ENCODE measurements at places on chromosomes 11 and 22. TPM values are rescaled to one million over a fixed set of nuclear protein-coding genes. Genes with fewer than 3 reads are reported as not detected.

GRCh38 chr11:60252213-60253108 is 9.5 kb upstream of the MS4A4E start:
- no peaks in the 10 kb centered on the region for H3K27me3 ChIP-seq
- H3K36me3 ChIP-seq = no peaks in the 10 kb centered on the region
- no peak for DNase-seq

GRCh38 chr11:126898802-126899201 is 101.8 kb downstream of the KIRREL3 start:
- no peak overlapping the region for H3K4me3 ChIP-seq
- no peak overlapping the region for H3K27ac ChIP-seq
- H3K4me1 ChIP-seq = no peaks in the 10 kb centered on the region
- no peaks in the 10 kb centered on the region for H3K27me3 ChIP-seq
- H3K36me3 ChIP-seq = no peaks in the 10 kb centered on the region

The OR2D2 gene
- polyA plus RNA-seq = not detected

The SHISAL1 gene
- 0.11 TPM for polyA plus RNA-seq

DNA sequence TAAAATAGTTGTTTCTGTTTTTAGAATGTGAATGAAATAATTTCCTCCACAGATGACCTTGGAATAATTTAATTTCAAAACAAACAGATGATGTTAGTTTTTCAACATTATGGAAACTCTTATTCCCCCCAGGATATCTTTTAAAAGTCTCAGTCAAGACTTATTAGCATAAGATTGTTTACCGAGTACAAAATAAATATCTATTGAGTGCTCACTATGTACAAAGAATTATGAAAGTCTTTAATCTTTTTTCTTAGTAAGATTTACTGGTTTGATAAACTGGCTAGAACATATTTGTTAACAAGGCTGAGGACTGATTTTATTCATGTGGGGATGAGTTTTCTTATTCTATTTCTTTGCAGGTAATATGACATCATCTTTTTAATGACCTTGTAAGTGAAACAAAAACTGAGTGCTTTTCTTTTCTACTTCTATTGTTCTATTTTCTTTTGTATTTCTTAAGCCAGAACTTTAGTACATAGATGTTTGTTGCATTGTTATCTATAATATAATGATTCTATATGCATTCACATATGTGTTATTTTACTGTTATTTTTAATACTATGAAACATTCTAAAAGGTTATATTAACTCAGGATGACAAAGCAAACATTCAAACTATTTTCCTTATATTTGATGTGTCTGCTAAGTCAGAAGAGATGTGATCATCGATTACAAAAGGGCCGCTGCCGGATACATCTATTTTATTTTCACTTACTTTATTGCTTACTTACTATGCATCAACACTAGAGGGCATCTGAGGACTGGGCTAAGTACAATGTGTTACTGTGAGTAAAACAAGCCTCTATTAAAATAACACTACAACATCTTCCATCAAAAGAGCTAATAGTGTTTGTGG is 111.0 kb upstream of the ARHGAP42 start:
- DNase-seq = peak; percentile 16
- no peaks in the 10 kb centered on the region for H3K36me3 ChIP-seq
- no peaks in the 10 kb centered on the region for H3K4me1 ChIP-seq
- H3K4me3 ChIP-seq = peak overlapping the region; percentile 14
- peaks cover 12% of the 10 kb centered on the region for H3K27me3 ChIP-seq

The SAA1 gene
- polyA plus RNA-seq = not detected

DNA sequence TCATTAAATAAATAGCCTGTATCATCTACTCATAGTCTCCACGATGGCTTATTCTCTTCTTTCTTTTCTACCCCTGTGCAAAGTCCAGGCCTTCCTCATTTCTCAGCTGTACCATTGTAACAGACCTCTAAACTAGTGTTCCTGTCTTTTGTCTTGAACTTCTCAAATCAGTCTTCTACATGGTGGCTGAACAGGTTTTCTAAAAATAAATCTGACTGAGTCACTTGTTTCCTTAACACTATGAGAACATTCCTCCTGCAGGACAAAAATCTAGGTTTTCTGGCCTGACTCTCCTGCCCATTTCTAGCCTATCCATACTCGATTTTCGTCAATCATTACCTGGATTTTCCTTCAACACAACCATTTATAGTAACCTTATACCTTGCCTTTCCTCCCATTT is 1080.8 kb upstream of the TENM4 start:
- no peak overlapping the region for H3K4me3 ChIP-seq
- no peak overlapping the region for H3K27ac ChIP-seq
- H3K4me1 ChIP-seq = no peaks in the 10 kb centered on the region
- no peaks in the 10 kb centered on the region for H3K36me3 ChIP-seq

The SLC7A4 gene
- polyA plus RNA-seq = 0.02 TPM

DNA sequence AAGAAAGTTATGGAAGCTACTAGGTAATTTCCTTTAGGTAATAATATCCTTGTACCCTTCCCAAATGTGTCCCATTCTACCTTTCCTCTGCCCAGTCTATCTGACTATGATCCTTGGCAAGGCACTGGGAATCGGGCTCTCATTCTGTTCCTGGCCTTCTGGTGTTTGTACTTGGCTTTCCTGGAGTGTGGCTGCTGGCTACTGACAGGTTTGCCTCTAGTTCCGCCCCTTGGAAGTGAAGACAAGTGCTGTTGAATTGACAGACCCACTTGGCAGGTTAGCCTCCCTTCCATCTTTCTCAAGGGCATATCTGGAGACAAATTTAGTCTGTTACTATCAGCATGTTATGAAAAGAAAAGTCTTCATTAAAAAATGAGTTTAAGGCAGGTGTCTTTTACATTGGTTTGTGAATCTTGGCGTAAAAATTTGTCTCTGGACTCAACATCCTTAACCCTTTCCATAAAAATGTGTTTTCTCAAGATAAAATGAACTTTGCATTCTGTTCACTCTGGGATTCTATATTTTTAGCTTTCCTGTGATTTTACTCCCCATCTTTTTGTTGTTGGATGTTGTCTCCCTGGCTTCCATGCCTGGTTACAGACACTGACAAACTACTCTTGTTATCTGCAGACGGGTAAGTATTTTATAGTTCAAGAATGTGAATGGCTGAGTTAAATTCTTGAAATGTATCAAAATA is 287.4 kb upstream of the PDGFD start:
- H3K4me1 ChIP-seq = no peaks in the 10 kb centered on the region
- no peak for DNase-seq
- no peak overlapping the region for H3K4me3 ChIP-seq
- no peaks in the 10 kb centered on the region for H3K27me3 ChIP-seq
- H3K27ac ChIP-seq = no peak overlapping the region

DNA sequence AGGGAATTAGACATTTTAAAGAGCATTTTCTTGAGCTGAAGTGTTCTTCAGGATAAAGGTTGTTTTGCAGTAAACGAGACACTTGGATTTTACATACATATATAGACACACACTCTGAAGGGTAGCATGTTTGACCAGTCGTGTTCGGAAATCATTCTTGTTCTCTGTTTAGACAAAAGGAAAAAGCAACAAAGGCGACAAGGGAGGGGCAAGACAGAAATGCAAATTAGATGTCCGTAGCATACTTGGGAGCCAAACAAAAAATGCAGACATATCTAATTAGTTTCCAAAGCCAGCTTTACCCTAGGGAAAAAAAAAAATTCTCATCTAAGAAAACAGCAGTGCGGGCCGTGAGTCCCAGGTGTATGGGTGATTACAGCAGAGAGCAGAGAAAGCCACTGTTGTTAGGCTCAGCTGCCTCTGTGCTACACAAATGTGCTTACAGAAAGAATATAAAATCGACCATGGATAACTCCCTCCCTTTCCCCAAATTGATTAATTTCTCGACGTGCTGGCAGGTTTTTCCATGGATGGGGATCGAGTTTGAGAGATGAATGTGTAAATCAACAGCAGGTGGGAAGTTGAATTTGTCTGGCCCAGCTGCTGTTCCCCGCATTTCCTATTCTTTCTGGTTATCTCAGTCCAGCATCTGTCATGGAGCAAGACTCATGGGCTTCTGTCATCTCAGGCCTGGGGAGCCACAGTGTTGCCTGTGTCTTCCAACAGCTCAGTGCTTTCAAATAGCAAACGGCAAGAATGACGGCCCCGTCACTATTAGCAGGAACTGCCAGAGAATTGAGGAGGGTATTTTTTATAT is 176.5 kb upstream of the TTC12 start:
- DNase-seq = peak; percentile 56
- H3K27me3 ChIP-seq = no peaks in the 10 kb centered on the region
- H3K4me3 ChIP-seq = no peak overlapping the region

- no peaks in the 10 kb centered on the region for H3K4me1 ChIP-seq
- no peak overlapping the region for H3K27ac ChIP-seq
- peak; percentile 46 for DNase-seq
- H3K36me3 ChIP-seq = peaks cover 7% of the 10 kb centered on the region
Measured at GRCh38 chr11:45209891-45210699, 63.7 kb downstream of the PRDM11 start.

GRCh38 chr22:46297151-46297812 is 612 bp downstream of the GTSE1 start:
- peaks cover 4% of the 10 kb centered on the region for H3K36me3 ChIP-seq
- H3K4me3 ChIP-seq = peak overlapping the region; percentile 75
- H3K27me3 ChIP-seq = no peaks in the 10 kb centered on the region
- peak overlapping the region; percentile 38 for H3K27ac ChIP-seq
- peaks cover 5% of the 10 kb centered on the region for H3K4me1 ChIP-seq
- DNase-seq = no peak

DNA sequence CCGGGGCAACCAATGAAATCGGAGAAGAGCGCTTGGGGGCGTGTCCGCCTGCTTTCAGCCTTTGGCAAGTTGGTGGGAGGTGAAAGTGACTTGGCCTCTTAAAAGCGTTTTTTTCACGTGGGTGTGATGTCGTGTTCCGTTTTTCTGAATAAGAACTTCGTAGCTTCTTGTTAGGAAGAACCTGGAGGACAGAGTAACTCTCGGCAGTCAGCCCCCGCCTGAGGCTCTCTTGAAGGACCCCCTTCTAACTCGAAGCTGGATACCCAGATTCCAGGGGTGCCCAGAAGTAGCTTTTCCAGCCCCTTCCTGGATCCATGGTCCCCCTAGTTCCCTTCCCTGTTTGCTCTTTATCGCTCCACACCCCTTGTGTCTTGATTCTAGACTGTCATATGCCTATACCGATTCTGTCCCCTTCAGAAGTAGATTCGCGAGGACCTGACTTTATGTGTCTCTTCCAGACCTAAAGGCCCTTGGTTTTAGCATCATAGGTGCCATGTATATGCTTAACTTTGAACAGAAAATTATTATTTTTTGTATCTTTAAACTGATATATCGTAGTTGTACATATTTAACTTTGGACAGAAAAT is 915 bp upstream of the OSBP start:
- peaks cover 22% of the 10 kb centered on the region for H3K4me1 ChIP-seq
- no peak for DNase-seq
- peaks cover under 1% of the 10 kb centered on the region for H3K36me3 ChIP-seq
- peak overlapping the region; percentile 61 for H3K4me3 ChIP-seq
- H3K27me3 ChIP-seq = no peaks in the 10 kb centered on the region

The SCN3B gene
- polyA plus RNA-seq = 0.44 TPM

The FLRT1 gene
- polyA plus RNA-seq = 0.03 TPM

DNA sequence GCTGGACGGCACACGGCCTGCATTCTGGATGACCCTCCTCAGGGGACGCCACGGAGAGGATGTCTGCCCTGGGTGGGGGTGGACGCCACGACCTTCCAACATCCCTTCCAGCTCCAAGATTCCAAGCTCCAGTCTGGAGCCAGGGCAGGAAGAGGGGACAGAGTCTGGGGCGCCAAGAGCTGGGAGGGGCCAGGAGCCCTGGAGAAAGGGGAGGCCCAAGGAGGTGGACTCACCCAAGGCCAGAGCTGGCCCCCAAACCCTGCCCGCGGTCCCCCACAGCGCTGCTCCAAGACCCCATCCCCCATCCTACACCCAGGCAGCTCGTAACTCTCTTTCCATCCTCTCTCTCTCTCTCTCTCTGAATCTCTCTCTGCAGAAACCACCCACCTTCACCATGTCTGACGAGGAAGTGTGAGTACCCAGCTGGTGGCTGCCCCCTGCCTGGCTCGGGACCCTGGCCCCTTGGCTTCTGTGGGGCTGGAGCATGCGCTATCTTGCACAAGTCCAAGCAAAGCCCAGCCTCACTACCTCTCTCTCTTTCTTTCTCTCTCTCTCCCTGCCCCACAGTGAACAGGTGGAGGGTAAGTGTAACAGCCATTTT is 3.1 kb downstream of the TNNT3 start:
- H3K4me3 ChIP-seq = no peak overlapping the region
- DNase-seq = no peak
- H3K36me3 ChIP-seq = no peaks in the 10 kb centered on the region
- no peaks in the 10 kb centered on the region for H3K27me3 ChIP-seq
- H3K27ac ChIP-seq = no peak overlapping the region
- peaks cover 15% of the 10 kb centered on the region for H3K4me1 ChIP-seq

GRCh38 chr11:14619603-14620531 is 23.7 kb upstream of the PDE3B start:
- no peak overlapping the region for H3K4me3 ChIP-seq
- H3K27me3 ChIP-seq = no peaks in the 10 kb centered on the region
- no peak overlapping the region for H3K27ac ChIP-seq
- peaks cover 2% of the 10 kb centered on the region for H3K4me1 ChIP-seq
- no peaks in the 10 kb centered on the region for H3K36me3 ChIP-seq
- no peak for DNase-seq

The CEND1 gene
- polyA plus RNA-seq = 3.6 TPM

The GAS2 gene
- polyA plus RNA-seq = 0.72 TPM

GRCh38 chr11:66142370-66143263 is 72.5 kb downstream of the PACS1 start:
- DNase-seq = no peak
- H3K36me3 ChIP-seq = peaks cover 24% of the 10 kb centered on the region
- no peaks in the 10 kb centered on the region for H3K27me3 ChIP-seq
- H3K4me1 ChIP-seq = peaks cover 12% of the 10 kb centered on the region

- H3K4me1 ChIP-seq = peaks cover 76% of the 10 kb centered on the region
- peak overlapping the region; percentile 62 for H3K27ac ChIP-seq
- no peak overlapping the region for H3K4me3 ChIP-seq
- peaks cover 28% of the 10 kb centered on the region for H3K36me3 ChIP-seq
- no peak for DNase-seq
Measured at GRCh38 chr11:102116453-102117205, 6.4 kb downstream of the YAP1 start.

The CARD18 gene
- not detected for polyA plus RNA-seq

The CCDC90B gene
- 50.2 TPM for polyA plus RNA-seq

- no peaks in the 10 kb centered on the region for H3K4me1 ChIP-seq
- peak; percentile 40 for DNase-seq
Measured at GRCh38 chr11:60363542-60364470, 14.5 kb upstream of the MS4A7 start.
